ENCODE measurements at places on chromosomes 1 and 21. TPM values are rescaled to one million over a fixed set of nuclear protein-coding genes. Genes with fewer than 3 reads are reported as not detected.
A peak's percentile ranks its signal among the peaks of the same experiment; 100 is the strongest.

The DENND1B gene
- total RNA-seq, result 9.6 TPM

The CFHR5 gene
- not detected for total RNA-seq

GRCh38 chr1:100606438-100606837 is 68.5 kb downstream of the GPR88 start:
- H3K4me3 ChIP-seq, result no peak overlapping the region
- no peak overlapping the region for H3K27ac ChIP-seq
- DNase-seq, result no peak
- H3K36me3 ChIP-seq, result no peaks in the 10 kb centered on the region
- H3K27me3 ChIP-seq, result no peaks in the 10 kb centered on the region

- no peaks in the 10 kb centered on the region for H3K27me3 ChIP-seq
- H3K4me1 ChIP-seq, result peaks cover 12% of the 10 kb centered on the region
- H3K4me3 ChIP-seq, result no peak overlapping the region
- no peak for DNase-seq
- H3K36me3 ChIP-seq, result no peaks in the 10 kb centered on the region
Observed at GRCh38 chr1:3534803-3535637, 76.3 kb downstream of the MEGF6 start.

DNA sequence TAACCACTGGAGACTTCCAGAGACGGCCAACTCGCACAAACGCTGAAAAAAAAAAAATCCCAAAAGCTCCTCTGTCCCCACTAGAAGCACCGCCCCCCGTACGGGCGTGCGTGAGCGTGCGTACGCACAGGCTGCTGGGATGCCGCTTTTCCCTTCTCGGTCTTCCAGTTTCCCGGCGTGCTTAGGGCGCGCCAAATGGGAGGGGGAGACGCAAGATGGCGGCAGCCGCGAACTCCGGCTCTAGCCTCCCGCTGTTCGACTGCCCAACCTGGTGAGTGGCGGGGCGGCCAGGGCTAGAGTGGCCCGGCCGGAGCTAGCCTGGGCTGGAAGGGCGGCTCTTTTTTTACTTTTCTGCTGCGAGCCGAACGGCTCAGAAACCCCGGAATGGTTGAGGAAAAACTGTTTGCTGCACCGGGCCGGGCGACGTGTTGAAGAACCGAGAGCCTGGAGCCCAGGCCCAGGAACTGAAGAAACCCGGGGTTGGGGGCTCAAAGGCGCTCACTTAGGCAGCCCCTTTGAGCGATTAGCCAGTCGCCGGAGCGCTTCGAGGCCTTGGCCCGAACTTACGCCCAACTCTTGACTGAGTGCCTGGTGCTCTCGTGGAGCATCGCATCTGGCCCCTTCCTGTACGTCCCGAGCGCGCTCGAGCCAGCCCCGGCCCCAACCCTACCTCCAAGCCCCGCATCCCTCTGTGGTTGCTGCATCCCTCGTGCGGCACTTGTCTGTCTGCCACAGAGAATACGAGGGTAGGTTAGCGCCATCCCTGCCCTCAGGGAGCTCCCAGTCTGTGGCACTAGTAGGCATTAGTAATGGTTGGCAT is at the start of gene PPP1R8:
PPP1R8 (plus strand) TSS at position 162 of the 820 bp plus-strand sequence; CDS start at position 216, 54 bp downstream.
- peak within 1 kb of the TSS; percentile 90 for H3K27ac ChIP-seq
- peak within 1 kb of the TSS; percentile 79 for H3K4me3 ChIP-seq
- peak; percentile 73 for DNase-seq
- no peaks in the 10 kb centered on the region for H3K27me3 ChIP-seq
- H3K4me1 ChIP-seq, result peaks cover 9% of the 10 kb centered on the region

GRCh38 chr1:204563307-204563706 is 47.1 kb downstream of the MDM4 start:
- no peaks in the 10 kb centered on the region for H3K27me3 ChIP-seq
- no peak overlapping the region for H3K27ac ChIP-seq
- H3K4me1 ChIP-seq, result no peaks in the 10 kb centered on the region
- DNase-seq, result no peak

The PROK1 gene
- 0.63 TPM for total RNA-seq

DNA sequence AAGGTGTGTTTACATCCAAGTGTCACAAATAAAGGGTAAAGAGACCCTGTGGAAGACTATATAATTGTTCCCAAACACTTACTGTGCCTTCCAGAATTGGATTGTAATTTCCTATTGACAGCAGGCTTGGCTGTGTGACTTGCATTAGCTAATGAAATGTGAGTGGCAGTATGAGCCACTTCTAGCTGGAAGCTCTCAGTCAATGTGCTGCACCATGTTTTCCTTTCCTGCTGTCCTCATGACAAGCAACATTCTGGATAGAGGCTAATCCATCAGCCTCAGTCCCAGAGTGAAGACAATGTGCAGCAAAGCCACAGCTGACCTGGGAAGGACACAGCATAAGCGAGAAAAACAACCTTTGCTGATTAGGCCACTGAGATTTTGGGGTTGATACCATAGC is 5.9 kb upstream of the FOXJ3 start:
- H3K27me3 ChIP-seq, result no peaks in the 10 kb centered on the region
- H3K4me3 ChIP-seq, result no peak overlapping the region

The NDUFS2 gene
- total RNA-seq, result 61.5 TPM

DNA sequence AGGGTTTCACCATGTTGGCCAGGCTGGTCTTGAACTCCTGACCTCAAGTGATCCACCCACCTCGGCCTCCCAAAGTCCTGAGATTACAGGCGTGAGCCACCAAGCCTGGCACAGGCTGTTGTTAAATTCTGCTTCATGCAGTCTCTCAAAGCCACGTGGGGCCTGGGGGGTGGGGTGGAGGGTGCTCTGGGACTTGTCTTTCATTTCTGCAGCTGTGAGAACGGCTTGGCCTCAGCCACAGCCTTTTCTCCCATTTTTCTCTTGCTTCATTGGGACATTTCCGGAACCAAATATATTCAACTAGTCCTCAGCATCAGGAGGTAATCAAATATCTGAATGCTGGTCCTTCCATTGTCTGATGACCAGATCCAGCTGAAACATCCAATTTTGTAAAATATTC is 27.6 kb upstream of the KCNE2 start:
- peaks cover 27% of the 10 kb centered on the region for H3K4me1 ChIP-seq
- no peak overlapping the region for H3K4me3 ChIP-seq
- H3K36me3 ChIP-seq, result no peaks in the 10 kb centered on the region
- peak overlapping the region; percentile 79 for H3K27ac ChIP-seq
- DNase-seq, result no peak

- H3K36me3 ChIP-seq, result no peaks in the 10 kb centered on the region
- no peak overlapping the region for H3K4me3 ChIP-seq
- no peak for DNase-seq
- no peaks in the 10 kb centered on the region for H3K27me3 ChIP-seq
- H3K27ac ChIP-seq, result no peak overlapping the region
- H3K4me1 ChIP-seq, result no peaks in the 10 kb centered on the region
Observed at GRCh38 chr1:30258876-30259275, 464.5 kb downstream of the MATN1 start.

- no peak for DNase-seq
- no peaks in the 10 kb centered on the region for H3K27me3 ChIP-seq
- H3K4me3 ChIP-seq, result no peak overlapping the region
- H3K4me1 ChIP-seq, result no peaks in the 10 kb centered on the region
- H3K36me3 ChIP-seq, result no peaks in the 10 kb centered on the region
- H3K27ac ChIP-seq, result no peak overlapping the region
Observed at GRCh38 chr1:193552274-193552673, 365.9 kb upstream of the B3GALT2 start.

- H3K27me3 ChIP-seq, result no peaks in the 10 kb centered on the region
- H3K4me3 ChIP-seq, result no peak overlapping the region
- H3K36me3 ChIP-seq, result no peaks in the 10 kb centered on the region
- H3K4me1 ChIP-seq, result peaks cover 3% of the 10 kb centered on the region
- no peak for DNase-seq
Observed at GRCh38 chr1:24364975-24365678, 46.0 kb downstream of the GRHL3 start.

GRCh38 chr21:35179990-35180540 is 131.0 kb upstream of the RUNX1 start:
- DNase-seq, result no peak

- H3K4me1 ChIP-seq, result no peaks in the 10 kb centered on the region
- H3K27ac ChIP-seq, result no peak overlapping the region
- H3K36me3 ChIP-seq, result no peaks in the 10 kb centered on the region
- DNase-seq, result no peak
- H3K27me3 ChIP-seq, result no peaks in the 10 kb centered on the region
Observed at GRCh38 chr1:57623039-57623790, 199.4 kb upstream of the DAB1 start.

GRCh38 chr1:232292818-232293217 is 337.1 kb downstream of the SIPA1L2 start:
- no peak overlapping the region for H3K4me3 ChIP-seq
- H3K27ac ChIP-seq, result no peak overlapping the region
- no peaks in the 10 kb centered on the region for H3K4me1 ChIP-seq
- H3K27me3 ChIP-seq, result no peaks in the 10 kb centered on the region

The CD2 gene
- total RNA-seq, result 3.0 TPM

The SOX13 gene
- total RNA-seq, result 33.2 TPM

The HSPB7 gene
- 430 TPM for total RNA-seq

The KAZN gene
- 30.3 TPM for total RNA-seq

DNA sequence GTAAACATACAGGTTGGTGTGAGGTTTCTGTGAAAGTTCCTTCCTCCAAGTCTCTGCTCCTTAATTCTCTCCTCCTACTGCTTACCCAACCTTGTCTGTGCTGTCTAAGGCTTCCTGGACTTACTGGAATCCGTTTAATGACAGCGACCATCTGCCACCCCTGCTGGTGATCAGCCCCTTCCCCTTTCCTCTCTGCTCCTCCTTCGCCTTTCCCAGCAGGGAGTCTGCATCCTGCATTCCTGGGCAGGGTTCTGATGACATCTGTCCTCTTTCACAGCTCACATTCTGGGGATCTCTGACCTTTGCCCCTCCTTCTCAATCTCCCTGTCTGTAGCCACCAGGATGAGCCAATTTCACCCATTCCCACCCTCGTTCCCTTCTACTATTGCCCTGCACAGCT is 66.5 kb downstream of the KIRREL1 start:
- no peak overlapping the region for H3K27ac ChIP-seq
- H3K4me3 ChIP-seq, result no peak overlapping the region
- H3K27me3 ChIP-seq, result no peaks in the 10 kb centered on the region
- no peaks in the 10 kb centered on the region for H3K36me3 ChIP-seq

The CFHR3 gene
- 0.81 TPM for total RNA-seq

The GLRX2 gene
- total RNA-seq, result 4.7 TPM

- no peak overlapping the region for H3K4me3 ChIP-seq
- no peaks in the 10 kb centered on the region for H3K36me3 ChIP-seq
- no peaks in the 10 kb centered on the region for H3K27me3 ChIP-seq
Observed at GRCh38 chr1:211632808-211633523, 42.5 kb downstream of the NEK2 start.

The C1orf146 gene
- total RNA-seq, result not detected

GRCh38 chr1:79100385-79100784 is 93.9 kb upstream of the ADGRL4 start:
- DNase-seq, result no peak
- H3K36me3 ChIP-seq, result no peaks in the 10 kb centered on the region
- H3K4me3 ChIP-seq, result no peak overlapping the region
- no peak overlapping the region for H3K27ac ChIP-seq
- peaks cover 6% of the 10 kb centered on the region for H3K4me1 ChIP-seq

GRCh38 chr1:25037174-25038074 is 107.3 kb upstream of the RUNX3 start:
- H3K36me3 ChIP-seq, result no peaks in the 10 kb centered on the region
- no peak overlapping the region for H3K4me3 ChIP-seq
- H3K27me3 ChIP-seq, result no peaks in the 10 kb centered on the region

The TNFRSF4 gene
- not detected for total RNA-seq

DNA sequence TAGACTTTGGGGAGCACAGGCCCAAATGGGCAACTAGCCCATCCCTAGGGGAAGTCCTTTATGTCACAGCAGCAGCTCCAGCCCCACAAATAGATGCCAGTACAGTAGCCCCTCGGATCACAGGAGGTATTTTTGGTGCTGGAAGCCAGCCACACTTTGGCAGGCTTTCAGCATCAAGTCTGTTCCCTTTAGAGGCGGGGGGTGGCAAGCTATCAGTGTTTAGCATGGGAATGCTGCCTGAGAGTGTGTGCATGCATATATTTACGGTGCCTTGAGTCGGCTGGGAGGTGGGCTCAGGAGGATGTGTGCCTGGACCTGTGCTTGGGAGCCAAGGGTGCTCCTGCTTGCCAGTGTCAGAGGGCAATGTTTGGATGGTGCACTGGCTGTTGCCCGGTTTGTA is 3.5 kb upstream of the PLXNA2 start:
- H3K4me3 ChIP-seq, result no peak overlapping the region
- H3K4me1 ChIP-seq, result peaks cover 50% of the 10 kb centered on the region
- H3K36me3 ChIP-seq, result no peaks in the 10 kb centered on the region
- H3K27ac ChIP-seq, result no peak overlapping the region

GRCh38 chr1:26409191-26409807 is 1.3 kb upstream of the LIN28A start:
- no peak overlapping the region for H3K27ac ChIP-seq
- no peaks in the 10 kb centered on the region for H3K4me1 ChIP-seq
- no peak overlapping the region for H3K4me3 ChIP-seq
- peaks cover 16% of the 10 kb centered on the region for H3K27me3 ChIP-seq

The SAMSN1 gene
- total RNA-seq, result 6.6 TPM

DNA sequence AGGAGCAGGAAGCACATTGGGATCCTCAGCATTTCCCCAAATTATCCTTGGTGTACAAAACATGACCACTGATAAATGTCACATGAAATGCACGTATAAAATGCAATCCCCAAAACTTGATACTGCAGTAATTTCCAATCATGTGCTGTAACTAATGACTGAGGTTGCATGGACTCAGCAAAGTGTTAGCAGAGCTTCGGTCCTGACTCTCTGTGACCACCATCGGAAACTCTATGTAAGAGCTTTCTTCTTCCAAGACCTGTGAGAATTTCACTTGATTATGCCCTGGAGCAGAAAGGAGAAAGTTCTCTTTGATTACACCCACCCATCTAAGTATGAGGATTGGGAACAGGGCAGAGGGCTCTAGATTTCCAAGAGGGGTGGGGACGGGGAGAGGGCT is 908 bp downstream of the CD53 start:
- no peaks in the 10 kb centered on the region for H3K27me3 ChIP-seq
- no peaks in the 10 kb centered on the region for H3K36me3 ChIP-seq
- peak overlapping the region; percentile 38 for H3K27ac ChIP-seq
- H3K4me1 ChIP-seq, result no peaks in the 10 kb centered on the region
- H3K4me3 ChIP-seq, result peak overlapping the region; percentile 65

The CRP gene
- total RNA-seq, result not detected

The RNPEP gene
- 58.2 TPM for total RNA-seq

- H3K27me3 ChIP-seq, result no peaks in the 10 kb centered on the region
- H3K4me3 ChIP-seq, result no peak overlapping the region
Observed at GRCh38 chr1:110176299-110176956, 26.1 kb downstream of the SLC6A17 start.

GRCh38 chr1:23922321-23922943 is 9.3 kb upstream of the CNR2 start:
- H3K4me1 ChIP-seq, result peaks cover 15% of the 10 kb centered on the region
- H3K36me3 ChIP-seq, result no peaks in the 10 kb centered on the region

GRCh38 chr1:246703581-246703980 is 20.6 kb upstream of the SCCPDH start:
- no peaks in the 10 kb centered on the region for H3K27me3 ChIP-seq
- H3K4me3 ChIP-seq, result no peak overlapping the region
- H3K36me3 ChIP-seq, result no peaks in the 10 kb centered on the region
- peaks cover 9% of the 10 kb centered on the region for H3K4me1 ChIP-seq
- H3K27ac ChIP-seq, result no peak overlapping the region
- DNase-seq, result no peak

- DNase-seq, result no peak
- no peak overlapping the region for H3K4me3 ChIP-seq
- no peak overlapping the region for H3K27ac ChIP-seq
Observed at GRCh38 chr21:22880573-22880972, 1882.4 kb downstream of the NCAM2 start.

Data from thoracic aorta (tissue), 2 donors.